Posterior cingulate gyrus (tissue), 11 donors: ENCODE measurements at places on chromosomes 12 and 14.
A peak's percentile ranks its signal among the peaks of the same experiment; 100 is the strongest.

GRCh38 chr12:109153821-109154441 lies 37.5 kb downstream of the ACACB start:
- no peak for DNase-seq

DNA sequence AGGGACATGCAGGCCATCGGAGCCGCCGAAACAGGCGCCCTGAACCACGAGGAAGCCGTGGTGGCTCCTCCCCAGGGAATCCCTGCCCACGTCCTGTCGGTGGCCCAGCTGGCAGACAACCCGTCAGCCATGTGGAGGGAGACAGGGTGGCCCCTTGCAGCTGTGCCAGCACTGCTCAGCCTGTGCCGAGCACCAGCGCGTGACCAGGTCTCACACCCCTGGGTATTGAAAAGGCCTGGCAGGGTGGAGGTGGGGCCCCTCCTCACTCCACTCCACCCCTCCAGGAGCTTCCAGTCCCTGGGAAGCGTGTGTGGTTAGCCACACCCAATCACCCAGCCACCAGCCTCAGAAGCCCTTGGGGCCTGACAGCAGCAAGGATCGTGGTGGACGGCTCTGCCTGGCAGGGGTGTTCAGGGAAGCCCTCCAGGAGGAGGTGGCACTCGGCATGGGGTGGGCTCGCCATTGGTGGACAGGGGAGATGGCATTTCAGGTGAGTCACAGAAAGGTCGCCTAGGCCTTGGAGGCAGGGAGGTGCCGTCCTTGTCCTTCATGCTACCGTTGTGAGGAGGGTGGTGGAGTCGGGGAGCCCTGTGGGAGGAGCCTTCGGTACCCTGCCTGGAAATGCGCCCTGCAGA lies 12.3 kb upstream of the DLK1 start:
- peak; percentile 33 for DNase-seq

DNA sequence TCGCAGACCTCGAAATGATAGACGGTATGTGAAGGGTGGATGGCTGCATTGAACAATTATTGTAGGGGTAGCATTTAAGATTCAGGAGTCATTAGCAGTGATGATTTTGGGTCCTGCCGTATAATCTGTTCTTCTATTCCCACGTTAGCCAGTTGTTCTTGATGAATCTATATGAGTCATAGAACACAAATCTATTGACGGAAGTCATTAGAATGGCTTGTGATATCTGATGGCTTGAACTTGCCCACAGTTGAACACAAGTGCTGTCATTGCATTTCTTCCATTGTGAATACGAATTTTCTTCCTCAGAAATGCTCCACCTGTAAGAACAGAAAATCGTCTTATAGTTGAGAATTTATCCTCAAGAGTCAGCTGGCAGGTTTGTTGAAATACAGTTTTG lies 1.9 kb downstream of the SRSF5 start:
- DNase-seq = no peak

- DNase-seq = no peak
These were observed 193.5 kb upstream of the CNOT2 start for GRCh38 chr12:70049596-70050360.

DNA sequence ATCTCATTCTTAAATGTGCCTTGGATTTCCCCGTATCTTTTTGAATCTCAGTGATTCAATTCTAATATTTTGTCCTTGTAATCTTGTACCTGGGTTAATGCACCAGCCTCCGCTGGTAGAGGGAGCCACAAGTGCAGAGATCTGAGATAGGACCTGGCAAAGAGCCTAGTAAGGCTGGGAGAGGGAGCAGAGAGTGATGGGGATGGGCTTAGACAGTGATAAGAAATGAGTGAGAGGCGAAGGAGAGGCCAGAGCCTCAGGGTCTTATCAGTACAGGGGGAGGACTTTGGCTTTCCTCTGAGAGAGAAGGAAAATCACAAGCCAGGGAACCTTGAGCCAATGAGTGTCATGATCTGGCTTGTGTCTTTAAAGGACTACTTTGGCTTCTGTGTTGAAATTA lies 30.5 kb upstream of the LMNTD1 start:
- no peak for DNase-seq

DNA sequence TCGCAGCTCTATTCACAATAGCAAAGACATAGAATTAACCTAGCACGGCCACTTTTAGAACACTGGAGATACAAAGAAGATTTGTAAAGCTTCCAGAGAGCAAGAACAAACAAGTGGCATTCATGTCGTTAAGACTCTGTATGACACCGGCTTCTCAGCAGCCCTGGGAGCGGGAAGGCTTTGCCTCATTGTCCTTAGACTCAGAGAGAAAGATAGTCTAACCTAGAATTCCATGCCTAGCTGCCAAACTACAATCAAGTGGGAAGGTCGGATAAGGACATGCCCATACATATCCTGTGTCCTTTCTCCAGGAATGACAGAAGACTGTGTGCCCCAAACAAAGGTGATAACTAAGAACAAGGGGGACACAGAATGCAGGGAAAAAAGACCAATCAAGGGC lies 1038.3 kb downstream of the BCL11B start:
- DNase-seq = no peak
